Activated B cell treated with CpG ODN at 0.5 μM for 24 hours (primary cell): ENCODE measurements at places on chromosomes 12 and 14. TPM values are rescaled to one million over a fixed set of nuclear protein-coding genes. Genes with fewer than 3 reads are reported as not detected.
A peak's percentile ranks its signal among the peaks of the same experiment; 100 is the strongest.

DNA sequence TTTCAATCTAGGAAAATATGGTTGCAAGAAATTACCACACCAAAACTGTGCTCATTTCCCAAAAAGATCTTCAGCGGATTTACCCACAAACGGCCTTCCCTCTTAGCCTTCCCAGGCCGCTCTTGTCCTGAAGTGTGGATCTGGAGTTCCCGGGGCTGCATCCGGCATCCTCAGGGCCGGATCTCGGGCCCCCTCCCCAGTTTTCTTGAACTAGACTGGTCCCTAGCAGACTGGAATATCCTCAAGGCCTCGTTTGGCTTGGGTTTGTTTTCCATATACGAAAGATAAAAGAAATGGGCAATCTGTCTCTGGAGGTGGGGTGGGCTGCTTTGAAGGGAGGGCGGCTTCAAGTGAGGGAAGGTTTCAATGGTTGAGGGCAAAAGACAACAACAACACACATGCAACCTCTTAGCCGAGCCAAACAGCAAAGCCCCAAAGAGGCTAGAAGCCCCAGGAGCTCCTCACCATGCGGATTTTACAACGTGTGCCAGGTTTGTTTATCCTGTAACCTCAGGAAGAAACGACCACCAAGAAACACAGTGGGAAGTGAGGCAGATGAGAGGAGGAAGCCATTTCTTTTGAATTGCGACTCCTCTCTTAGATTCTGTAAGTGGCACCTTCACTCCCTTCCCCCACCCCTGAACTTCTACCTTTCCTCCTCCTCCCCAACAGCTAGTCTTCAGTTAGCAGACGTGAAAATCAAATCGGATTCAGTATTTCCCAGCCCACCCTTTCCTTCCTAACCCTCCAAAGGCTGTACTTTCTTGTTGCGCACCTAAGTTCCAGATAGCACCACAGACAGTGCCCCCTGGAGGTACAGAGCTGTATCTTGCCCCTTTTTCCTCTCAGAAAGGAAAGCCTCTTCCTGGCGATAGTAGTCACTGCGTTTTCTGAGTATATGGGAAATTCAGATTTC is 2.6 kb downstream of the MYF6 start:
- no peak for DNase-seq

- DNase-seq: no peak
Observed at GRCh38 chr12:2841056-2841650, 6.3 kb upstream of the NRIP2 start.

DNA sequence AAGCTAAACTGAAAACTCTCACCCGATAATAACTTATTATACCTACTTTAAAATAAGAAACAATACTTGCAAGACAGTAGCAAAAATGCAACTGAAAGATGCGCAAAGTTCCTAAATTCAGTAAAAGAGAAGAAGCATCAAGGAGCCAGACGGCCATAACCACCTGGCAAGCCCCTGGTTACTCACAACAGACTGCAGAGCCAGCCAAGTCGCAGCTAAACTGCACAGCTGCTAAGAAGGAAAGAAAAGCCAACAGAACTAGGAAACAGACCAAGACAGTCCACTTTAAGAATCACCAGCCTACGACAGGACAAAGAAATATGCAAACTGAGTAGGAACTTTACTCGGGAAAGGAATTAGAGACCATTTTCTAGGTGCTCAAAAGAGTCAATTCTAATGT is 127.9 kb downstream of the TMTC1 start:
- DNase-seq: no peak

- no peak for DNase-seq
Observed at GRCh38 chr14:20794644-20795369, 7.8 kb downstream of the RNASE1 start.

DNA sequence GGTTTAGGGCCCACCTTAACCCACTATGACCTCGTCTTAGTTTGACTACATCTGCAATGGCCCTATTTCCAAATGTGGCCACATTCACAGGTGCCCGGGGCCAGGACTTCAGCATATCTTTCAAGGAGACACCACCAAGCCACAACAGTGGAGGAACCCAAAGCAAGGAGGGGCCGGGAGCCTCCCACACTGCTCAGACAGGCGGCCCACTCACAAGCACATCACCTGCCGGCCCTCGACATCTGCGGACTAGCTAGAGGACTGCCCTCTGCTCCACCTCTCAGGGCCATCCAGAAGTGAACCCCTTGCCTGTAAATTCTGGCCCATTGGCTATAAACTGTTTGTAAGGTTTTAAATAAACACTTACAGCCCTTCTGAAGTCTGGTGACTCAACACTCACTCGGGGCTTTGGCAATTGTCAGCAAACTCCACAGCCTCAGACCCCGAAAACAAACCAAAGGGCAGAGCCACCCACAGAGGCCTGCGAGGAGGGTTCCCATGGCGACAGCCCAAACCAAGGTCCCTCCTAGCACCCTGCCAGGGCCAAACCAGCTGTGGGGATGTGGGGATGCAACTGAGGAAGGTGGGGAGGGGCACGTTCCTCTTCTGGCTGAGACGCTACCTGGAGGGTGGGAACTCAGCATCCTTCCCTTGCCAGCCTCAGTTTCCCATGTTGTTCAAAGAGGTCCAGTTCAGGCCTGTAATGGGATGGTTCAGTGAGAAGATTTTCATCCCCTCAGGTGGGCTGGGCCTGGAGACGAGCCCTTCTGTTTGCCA is 95.8 kb downstream of the DICER1 start:
- no peak for DNase-seq

DNA sequence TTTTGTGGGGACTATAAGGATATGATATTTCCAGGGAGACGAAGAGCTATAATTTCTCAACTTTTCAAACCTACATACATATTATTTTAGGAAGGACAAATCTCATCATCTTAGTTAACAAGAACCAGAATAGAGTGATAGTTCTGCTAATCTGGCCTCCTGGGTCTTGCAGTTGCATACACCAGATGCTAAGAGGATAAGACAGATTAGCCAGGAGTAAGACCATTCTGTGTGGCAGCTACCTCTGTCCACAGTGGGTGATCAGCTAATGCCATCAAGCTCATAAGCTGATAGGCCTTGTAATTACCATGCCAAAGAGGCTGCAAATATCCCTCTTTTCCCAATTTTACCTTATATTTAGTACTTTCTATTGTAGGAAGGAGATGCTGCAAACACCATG is 776.8 kb downstream of the NRXN3 start:
- no peak for DNase-seq

GRCh38 chr12:41919048-41919447 is 225.6 kb downstream of the GXYLT1 start:
- DNase-seq: no peak

- no peak for DNase-seq
Observed at GRCh38 chr12:12023456-12023855, 47.3 kb upstream of the BCL2L14 start.

DNA sequence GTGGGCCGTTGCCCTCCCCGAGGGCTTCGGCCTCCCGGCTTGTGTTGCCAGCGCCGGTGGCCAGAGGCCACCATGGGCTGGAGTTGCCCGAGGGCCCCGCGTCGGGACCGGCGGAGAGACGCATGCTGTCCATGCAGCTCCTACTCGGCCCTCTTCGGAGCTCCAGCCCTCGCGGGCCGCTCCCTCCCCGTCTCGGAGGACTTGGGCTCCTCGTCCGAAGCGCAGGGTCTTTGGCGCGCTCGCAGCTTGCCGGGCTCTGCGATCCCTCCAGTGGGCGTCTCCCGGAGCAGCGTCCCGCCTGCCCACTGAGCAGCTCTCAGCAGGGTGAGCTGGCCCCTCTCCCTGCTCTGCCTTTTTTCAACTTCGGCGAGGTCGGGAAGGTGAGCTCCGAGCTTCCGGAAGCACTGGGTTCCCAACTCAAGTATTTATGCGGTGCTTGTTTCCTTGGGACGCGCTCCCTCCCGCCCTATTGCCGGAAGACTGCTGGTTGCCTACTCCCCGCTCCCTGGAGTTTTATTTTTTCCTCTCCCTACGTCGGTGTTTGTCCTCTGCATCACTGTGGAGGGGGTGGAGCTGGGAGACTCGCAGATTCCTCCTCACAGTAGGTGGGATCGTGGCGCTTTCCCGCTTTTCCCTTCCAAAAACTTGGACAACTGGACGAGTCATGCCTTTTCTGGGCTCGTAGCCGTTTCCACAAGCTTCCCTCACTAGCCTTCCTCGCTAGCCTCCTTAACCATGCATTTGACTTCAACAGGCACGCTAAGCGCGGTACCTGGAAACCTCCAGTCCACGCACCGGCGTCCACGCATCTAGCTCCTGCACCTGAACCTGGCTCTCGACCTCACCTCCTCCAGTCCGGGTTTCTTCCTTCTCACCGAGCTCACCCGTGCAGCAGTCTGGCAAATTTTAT is at the start of gene AVPR1A:
Gene AVPR1A (minus strand): TSS at position 489 of the 910 bp plus-strand sequence. CDS start 365 bp downstream, at position 124.
- DNase-seq: no peak

DNA sequence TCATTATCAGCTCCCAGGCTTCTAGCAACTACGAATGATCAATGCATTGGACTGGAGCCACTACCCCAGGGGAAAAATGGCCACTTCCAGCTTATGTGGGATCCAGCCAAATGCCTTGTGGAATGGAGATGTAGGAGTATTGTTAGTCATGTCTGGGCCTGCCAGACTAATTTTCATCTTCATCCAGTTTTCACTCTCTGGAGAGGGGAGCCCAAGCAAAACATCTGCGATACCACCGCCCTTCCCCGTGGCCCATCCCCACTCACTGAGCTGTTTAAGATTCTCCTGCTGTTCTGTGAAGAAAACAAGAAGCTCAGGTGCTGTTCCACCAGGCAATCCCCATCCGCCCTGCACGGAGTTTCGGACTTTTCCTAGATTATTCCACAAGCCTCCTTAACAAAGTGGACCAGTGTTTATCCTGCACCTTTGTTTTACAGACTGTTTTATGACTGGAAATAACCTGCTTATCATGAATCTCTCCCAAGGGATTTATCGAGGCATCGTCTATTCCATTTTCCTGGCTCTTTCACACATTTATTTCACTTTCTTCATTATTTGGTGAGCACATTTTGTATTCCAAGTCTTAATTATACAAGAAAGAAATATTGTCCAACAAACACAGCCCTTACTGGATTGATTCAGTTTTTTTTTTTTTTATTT is 35.5 kb upstream of the MAX start:
- no peak for DNase-seq

DNA sequence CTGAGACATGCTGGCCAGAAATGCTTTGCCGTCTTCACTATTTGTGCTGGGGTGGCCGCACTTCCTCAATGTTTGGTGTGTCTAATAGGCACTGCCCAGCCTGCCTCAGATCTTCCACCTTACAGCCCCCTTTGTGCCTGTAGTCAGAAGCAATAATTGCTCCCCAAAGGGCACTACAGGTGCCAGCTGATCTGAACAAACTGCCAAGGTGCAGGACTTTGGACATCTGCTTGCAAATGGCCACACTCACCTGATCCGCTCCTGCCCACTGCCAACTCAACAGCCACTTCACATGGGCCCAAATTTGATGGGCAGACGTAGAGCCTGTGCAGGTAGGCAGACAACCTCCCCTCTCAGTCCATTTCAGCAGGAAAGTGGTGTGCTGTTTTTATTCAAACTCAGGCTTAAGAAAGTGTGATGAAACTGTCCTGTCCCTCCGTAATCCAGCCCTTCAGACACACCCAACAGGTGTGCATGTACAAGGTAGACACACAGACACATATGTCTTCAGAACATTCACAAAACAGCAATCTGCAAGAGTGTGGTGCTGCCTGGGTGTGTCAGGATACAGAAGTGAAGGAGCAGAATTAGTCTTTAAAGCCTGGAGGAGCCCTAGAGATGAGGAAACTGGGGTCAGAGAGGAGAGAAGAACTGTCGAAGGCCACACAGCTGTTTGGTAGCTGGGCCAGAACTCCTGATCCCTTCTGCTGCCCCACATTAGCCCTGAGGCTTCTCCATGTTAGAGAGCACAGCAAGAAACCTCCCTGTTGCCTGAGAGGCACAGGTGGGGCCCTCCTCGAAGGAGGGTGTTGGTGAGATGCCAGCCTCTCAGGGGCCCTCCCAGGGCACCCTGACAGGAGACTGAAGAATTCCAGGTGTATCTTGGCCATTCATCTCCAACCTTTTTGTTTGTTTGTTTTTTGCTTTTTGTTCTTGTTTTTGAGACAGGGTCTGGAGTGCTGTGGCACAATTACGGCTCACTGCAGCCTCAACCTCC is 4.4 kb upstream of the KRT75 start:
- DNase-seq: no peak

DNA sequence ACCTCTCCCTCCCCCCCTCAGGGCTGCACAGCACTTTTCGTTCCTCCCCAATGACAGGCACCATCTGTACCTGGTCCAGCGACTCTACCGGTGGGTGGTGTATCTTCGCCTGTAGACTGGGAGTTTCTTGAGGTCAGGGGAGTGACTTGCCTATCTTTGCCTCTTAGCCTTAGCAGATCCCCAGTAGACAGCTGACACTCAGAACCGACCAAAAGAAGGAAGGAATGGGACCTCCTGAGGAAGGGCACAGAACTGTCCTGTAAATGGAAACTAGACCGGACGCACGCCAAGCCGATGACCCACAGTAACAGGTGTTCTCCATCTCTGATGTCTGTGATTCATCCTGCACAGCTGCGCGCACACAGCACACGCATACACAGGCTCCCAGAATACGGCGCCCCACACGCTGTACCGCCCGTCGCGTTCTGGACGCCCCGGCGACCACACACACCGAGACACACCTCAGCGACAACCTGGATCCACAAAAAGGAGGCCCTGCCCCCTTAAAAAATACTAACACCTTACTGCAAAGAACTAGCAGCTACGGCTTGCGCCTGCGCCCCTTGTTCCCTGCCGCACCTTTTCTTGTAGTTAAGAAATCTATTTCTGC is 673 bp upstream of the TTC9 start:
- peak; percentile 51 for DNase-seq

GRCh38 chr12:41213107-41213506 is 25.0 kb downstream of the PDZRN4 start:
- no peak for DNase-seq

DNA sequence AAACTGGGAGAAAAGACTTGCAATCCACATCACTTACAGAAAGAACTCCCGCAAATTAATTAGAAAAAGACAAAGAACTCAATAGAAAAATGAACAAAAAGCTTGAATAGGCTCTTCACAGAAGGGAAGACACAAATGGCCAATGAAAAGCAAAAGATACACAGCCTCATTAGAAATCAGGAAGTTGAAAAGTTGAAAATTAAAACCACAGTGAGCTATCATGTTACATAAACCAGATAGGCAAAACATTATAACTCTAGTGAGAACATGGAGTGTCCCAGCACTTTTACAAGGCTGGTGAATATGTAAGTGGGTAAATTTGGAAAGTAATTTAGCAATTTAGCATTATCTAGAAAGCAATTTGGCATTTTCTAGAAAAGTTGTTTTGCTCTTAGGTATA is 158.4 kb upstream of the RASSF8 start:
- DNase-seq: no peak

GRCh38 chr12:126069549-126070165 is 1004.4 kb downstream of the AACS start:
- no peak for DNase-seq

Gene WNT5B
- total RNA-seq: 0.69 and 1.0 TPM in 2 replicates

Gene OTUB2
- 0.12 TPM in 1 of 2 replicates, not detected in the other for total RNA-seq

Gene KLHL33
- 0.42 and 0.53 TPM in 2 replicates for total RNA-seq

Gene MYO1A
- 0.39 and 0.71 TPM in 2 replicates for total RNA-seq

Gene CLEC14A
- total RNA-seq: not detected in 2 replicates

Gene KRT83
- total RNA-seq: not detected in 2 replicates
